Esophagus muscularis mucosa (tissue), 4 donors: ENCODE measurements at places on chromosomes 12 and 14.

DNA sequence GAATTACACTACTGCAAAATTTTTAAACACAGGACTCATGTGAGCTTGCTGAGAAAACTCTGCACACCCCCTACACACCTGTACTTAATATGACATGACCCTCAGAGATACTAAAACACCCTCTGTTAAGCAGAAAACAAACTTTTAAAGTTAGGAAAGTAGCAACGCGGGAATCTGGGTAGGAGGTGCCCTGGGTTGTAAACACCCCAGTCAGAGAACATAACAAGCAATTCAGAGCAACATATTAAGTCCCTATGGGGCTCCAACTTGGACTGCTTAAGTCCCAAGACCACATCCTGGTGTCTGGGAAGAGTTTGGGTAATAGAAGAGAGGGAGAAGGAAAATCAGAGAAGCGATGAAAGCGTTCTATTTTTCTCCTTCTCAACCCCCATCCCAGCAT lies 1.2 kb downstream of the ATF7 start:
- H3K27me3 ChIP-seq: no peaks in the 10 kb centered on the region
- DNase-seq: peak; percentile 64
- peak overlapping the region; percentile 92 for H3K27ac ChIP-seq
- H3K36me3 ChIP-seq: no peaks in the 10 kb centered on the region

DNA sequence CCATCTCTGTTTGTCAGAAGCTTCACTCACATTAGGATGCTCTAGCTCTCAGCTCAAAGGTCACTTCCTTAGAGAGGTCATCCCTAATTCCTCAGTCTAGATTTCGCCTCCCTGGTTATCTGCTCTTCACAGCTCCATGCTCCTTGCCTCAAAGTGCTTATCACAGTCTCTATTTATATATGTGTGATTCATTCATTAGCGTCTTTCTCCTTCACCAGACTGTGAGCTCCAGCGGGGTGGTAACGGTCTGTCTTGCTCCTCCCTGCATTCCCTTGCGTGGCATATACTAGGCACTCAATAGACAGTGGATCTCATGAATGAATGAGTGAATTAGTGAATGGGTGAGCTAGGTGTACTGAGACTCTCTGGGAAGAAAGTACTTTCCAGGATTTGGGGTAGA lies 6.9 kb downstream of the SYNDIG1L start:
- H3K4me1 ChIP-seq: no peaks in the 10 kb centered on the region
- no peak overlapping the region for H3K27ac ChIP-seq
- DNase-seq: no peak
- H3K4me3 ChIP-seq: no peak overlapping the region

DNA sequence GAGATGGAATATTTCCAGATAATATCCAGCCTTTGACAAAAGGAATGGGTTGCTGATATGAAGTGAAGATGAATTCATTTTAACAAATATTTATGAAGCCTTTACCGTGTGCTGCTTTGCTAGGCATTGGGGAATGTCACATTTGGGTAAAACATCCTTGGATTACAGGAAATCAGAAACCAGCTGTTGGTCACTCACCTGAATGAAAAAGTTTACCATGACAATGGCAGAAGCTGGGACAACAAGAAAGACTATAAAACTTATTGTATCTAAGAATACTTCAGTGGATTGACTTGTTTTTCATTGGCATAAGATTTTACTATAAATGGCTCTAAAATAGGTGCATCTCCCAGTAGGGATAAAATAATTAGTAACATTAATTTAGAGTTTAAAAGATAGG lies 19.7 kb downstream of the PPP4R4 start:
- DNase-seq: no peak
- H3K36me3 ChIP-seq: no peaks in the 10 kb centered on the region
- no peak overlapping the region for H3K4me3 ChIP-seq
- H3K27ac ChIP-seq: no peak overlapping the region
- no peaks in the 10 kb centered on the region for H3K4me1 ChIP-seq

- H3K27me3 ChIP-seq: peaks cover 20% of the 10 kb centered on the region
- H3K36me3 ChIP-seq: peaks cover 6% of the 10 kb centered on the region
- no peak overlapping the region for H3K4me3 ChIP-seq
- H3K4me1 ChIP-seq: peaks cover 64% of the 10 kb centered on the region
Measured at GRCh38 chr14:103127861-103128598, 4.8 kb downstream of the TNFAIP2 start.

GRCh38 chr14:58637391-58638230 lies at the start of gene DACT1:
Gene DACT1 (plus strand): TSS chr14:58637962. CDS start chr14:58638203, 241 bp downstream.
- no peaks in the 10 kb centered on the region for H3K36me3 ChIP-seq
- H3K4me3 ChIP-seq: peak within 1 kb of the TSS; percentile 80
- no peaks in the 10 kb centered on the region for H3K27me3 ChIP-seq

- H3K27me3 ChIP-seq: no peaks in the 10 kb centered on the region
- DNase-seq: no peak
- H3K4me3 ChIP-seq: no peak overlapping the region
Measured at GRCh38 chr12:18192119-18192518, 69.2 kb upstream of the PIK3C2G start.

DNA sequence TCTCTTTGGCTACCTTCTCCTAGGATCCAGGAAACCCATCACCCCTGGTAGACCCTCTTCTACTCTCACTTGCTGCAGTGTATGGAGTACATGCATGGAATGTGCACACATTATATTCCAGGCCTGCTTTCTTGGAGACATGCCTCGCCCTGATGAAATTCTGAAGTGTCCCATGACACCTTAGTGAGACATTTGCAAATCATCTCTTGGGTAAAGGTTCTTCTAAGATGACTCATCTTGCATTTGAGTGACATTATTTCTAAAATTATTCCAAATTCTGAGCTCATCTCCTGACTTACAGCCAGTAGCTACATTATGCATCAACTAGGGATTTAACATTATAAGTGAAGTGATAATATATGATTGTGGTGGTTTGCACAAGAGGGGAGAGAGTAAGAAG lies 49.8 kb downstream of the SDR9C7 start:
- no peak overlapping the region for H3K27ac ChIP-seq
- H3K27me3 ChIP-seq: no peaks in the 10 kb centered on the region
- no peak for DNase-seq
- no peaks in the 10 kb centered on the region for H3K4me1 ChIP-seq
- H3K36me3 ChIP-seq: no peaks in the 10 kb centered on the region

DNA sequence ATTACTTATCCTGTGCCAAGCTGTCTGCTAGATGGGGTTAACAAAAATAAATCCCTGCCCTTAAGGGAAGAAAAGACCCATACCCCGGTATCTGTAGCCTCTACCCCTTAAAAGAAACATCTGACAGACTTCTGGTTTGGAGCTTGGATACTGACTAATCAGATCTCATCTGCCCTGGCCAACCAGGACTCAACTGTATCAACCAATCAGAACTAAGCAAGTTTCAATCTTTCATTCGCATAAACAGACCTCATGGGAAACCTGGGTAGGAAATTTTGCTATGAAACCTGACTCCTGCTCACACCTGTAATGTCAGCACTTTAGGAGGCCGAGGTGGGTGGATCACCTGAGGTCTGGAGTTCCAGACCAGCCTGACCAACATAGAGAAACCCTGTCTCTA lies 26.4 kb upstream of the PRMT8 start:
- no peak overlapping the region for H3K4me3 ChIP-seq
- H3K27ac ChIP-seq: no peak overlapping the region
- H3K27me3 ChIP-seq: no peaks in the 10 kb centered on the region
- H3K36me3 ChIP-seq: no peaks in the 10 kb centered on the region

- H3K27ac ChIP-seq: no peak overlapping the region
- no peaks in the 10 kb centered on the region for H3K36me3 ChIP-seq
Measured at GRCh38 chr14:54332490-54332889, 64.3 kb upstream of the CDKN3 start.

DNA sequence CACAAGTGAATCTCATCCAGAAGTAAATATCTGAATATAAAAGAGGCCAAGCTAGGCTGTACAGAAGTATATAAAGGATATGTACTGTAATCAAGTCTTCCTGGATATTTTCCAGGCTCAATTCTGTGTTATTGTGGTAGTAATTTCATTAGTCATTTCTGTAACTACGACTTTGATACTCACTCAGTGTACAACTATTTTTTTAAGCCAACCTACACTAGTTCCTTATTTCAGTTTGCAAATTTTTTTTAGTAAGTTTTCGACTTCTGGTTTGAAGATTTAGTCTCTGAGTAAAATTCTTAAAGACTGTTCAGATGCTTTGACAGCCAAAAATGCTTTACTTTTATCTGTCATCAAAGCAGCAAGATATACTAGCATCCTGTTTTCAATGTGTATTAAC lies 130.8 kb downstream of the CAPZA3 start:
- no peaks in the 10 kb centered on the region for H3K27me3 ChIP-seq
- H3K4me3 ChIP-seq: no peak overlapping the region
- H3K27ac ChIP-seq: no peak overlapping the region
- H3K4me1 ChIP-seq: peaks cover 24% of the 10 kb centered on the region
- no peaks in the 10 kb centered on the region for H3K36me3 ChIP-seq
- DNase-seq: no peak

DNA sequence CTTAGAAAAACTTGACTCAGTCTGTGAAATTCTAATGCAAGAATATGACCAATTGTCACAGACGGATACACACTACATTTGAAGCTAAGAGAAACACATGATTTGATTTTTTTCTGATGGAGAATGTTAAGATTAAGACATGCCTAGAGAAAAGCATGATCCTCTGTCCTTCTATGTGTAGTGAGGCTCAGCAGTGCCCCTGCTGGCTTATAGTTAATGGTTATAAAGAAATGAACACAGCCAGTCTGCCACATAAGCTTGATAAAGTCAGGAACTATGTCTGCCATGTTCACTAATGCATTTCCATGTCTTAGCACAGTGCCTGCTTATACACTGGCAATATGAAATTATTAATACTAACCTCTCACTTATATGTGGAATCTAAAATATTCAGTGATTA lies 168.1 kb upstream of the DAAM1 start:
- H3K36me3 ChIP-seq: no peaks in the 10 kb centered on the region
- H3K4me3 ChIP-seq: no peak overlapping the region
- no peak for DNase-seq

- H3K36me3 ChIP-seq: peaks cover 47% of the 10 kb centered on the region
- no peaks in the 10 kb centered on the region for H3K4me1 ChIP-seq
- no peak for DNase-seq
- H3K27me3 ChIP-seq: no peaks in the 10 kb centered on the region
- no peak overlapping the region for H3K27ac ChIP-seq
Measured at GRCh38 chr12:110913119-110914056, 7.0 kb downstream of the MYL2 start.

DNA sequence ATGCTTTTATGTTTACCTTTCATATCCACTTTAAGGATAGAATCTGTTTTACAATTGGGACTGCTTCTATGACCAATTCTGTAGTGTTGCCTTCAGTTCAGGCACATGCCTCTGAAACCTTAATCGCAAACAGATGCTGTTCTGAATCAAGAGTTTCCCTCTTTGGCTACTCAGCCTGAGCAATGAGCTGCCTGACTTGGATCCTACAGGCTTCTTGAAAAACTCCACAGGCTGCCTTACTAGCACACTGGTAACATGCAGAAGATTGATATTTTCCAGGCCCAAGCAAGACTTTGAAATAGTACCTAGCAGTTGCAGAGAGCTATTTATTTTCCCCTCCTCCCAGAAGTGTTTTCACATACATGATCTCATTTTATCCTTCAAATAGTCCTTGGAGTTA lies 34.8 kb upstream of the PMCH start:
- H3K4me1 ChIP-seq: no peaks in the 10 kb centered on the region
- H3K27ac ChIP-seq: no peak overlapping the region
- no peaks in the 10 kb centered on the region for H3K27me3 ChIP-seq

DNA sequence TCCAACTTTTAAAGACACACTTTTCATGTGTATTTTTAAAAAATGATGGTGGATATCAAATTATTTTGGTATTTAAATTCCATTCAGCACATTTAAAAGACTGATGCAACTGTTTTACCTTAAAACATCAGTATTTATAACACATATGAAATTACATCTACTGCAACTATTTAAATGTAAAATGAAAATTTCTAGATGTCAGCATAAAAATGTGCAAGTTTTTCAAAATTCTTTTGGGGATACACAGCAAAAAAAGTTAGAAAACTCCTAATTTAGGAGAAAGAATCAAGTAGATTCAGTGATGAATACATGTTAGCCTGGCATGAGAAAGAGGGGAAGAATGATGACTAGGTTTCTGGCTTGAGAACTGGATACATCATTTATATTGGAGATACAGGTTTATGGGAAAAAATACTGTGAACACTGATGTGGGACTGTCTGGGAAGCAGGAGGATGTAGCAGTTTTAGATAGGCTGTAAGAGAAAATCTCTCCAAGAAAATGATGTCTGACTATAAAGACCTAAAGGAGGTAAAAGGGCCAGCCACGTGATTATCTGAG lies 9.2 kb downstream of the SOS2 start:
- no peak overlapping the region for H3K4me3 ChIP-seq
- H3K4me1 ChIP-seq: peaks cover 72% of the 10 kb centered on the region
- no peaks in the 10 kb centered on the region for H3K36me3 ChIP-seq
- no peak for DNase-seq
- peak overlapping the region; percentile 6 for H3K27ac ChIP-seq
- H3K27me3 ChIP-seq: no peaks in the 10 kb centered on the region

- no peaks in the 10 kb centered on the region for H3K36me3 ChIP-seq
- no peak overlapping the region for H3K4me3 ChIP-seq
- H3K4me1 ChIP-seq: no peaks in the 10 kb centered on the region
- DNase-seq: no peak
- H3K27me3 ChIP-seq: no peaks in the 10 kb centered on the region
Measured at GRCh38 chr12:131089531-131090273, 136.0 kb downstream of the ADGRD1 start.

DNA sequence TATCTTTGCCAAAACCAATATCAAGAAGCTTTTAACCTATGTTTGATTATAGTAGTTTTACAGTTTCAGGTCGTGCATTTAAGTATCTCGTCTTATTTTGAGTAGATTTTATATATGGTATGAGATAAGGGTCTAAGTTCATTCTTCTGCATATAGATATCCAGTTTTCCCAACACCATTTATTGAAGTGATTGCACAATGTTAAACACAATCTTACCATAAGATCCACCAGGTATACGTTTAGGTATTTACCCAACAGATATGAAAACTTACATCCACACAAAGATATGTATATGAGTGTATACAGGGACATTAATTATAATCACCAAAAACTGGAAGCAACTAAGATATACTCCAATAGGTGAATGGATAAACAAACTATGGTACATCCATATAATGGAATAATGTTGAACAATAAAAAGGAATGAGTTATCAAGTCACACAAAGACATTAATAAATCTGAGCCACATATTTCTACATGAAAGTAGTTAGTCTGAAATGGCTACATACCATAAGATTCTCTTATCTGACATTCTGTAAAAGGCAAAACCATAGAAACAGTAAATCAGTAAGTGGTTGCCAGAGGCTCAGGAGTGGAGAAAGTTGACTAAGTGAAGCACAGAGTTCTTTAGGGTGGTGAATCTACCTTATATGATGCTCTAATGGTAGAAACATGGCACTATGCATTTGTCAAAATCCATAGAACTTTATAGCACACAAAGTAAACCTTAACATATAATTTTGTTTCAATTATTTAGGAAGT lies 222.6 kb downstream of the NUAK1 start:
- H3K27ac ChIP-seq: no peak overlapping the region
- peaks cover 7% of the 10 kb centered on the region for H3K4me1 ChIP-seq
- DNase-seq: no peak
- H3K36me3 ChIP-seq: no peaks in the 10 kb centered on the region
- H3K27me3 ChIP-seq: no peaks in the 10 kb centered on the region
